Progenitor cell of endocrine pancreas (in vitro differentiated cells): ENCODE measurements at places on chromosomes 5 and 9. TPM values are rescaled to one million over a fixed set of nuclear protein-coding genes. Genes with fewer than 3 reads are reported as not detected.

GRCh38 chr9:134051319-134051718, 16.5 kb downstream of the BRD3 start:
- H3K4me3 ChIP-seq = no peak overlapping the region
- H3K27ac ChIP-seq = no peak overlapping the region
- H3K36me3 ChIP-seq = peaks cover 6% of the 10 kb centered on the region
- H3K4me1 ChIP-seq = no peaks in the 10 kb centered on the region
- DNase-seq = no peak

FOXD4L6 gene
- total RNA-seq = not detected in 2 replicates

GRCh38 chr5:24642022-24642421, 2.8 kb downstream of the CDH10 start:
- peaks cover 31% of the 10 kb centered on the region for H3K4me1 ChIP-seq
- no peak for DNase-seq
- H3K27ac ChIP-seq = no peak overlapping the region
- no peaks in the 10 kb centered on the region for H3K36me3 ChIP-seq

FBXL7 gene
- total RNA-seq = 14.8 and 15.4 TPM in 2 replicates

TMEM174 gene
- not detected in 2 replicates for total RNA-seq
